Central memory CD8-positive, alpha-beta T cell (primary cell): ENCODE measurements at places on chromosomes 6 and 20.

DNA sequence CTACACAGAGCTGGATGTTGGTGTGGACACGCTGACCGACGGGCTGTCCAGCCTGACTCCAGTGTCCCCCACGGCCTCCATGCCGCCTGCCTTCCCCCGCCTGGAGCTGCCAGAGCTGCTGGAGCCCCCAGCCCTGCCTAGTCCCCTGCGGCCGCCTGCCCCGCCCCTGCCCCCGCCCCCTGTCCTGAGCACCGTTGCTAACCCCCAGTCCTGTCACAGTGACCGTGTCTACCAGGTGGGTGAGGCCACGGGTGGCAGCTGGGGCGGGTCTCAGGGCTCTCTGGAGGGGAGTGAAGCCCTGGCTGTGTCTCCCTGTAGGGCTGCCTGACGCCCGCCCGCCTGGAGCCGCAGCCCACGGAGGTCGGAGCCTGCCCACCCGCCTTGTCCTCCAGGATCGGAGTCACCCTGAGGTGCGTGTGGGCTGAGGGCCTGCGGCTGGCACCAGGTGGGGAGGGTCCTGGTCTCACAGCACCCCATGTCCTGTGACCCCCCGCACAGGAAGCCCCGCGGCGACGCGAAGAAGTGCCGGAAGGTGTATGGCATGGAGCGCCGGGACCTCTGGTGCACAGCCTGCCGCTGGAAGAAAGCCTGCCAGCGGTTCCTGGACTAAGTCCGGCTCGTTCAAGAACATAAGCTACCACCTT, 2.9 kb downstream of the SLC2A4RG start:
- DNase-seq, result no peak

DNA sequence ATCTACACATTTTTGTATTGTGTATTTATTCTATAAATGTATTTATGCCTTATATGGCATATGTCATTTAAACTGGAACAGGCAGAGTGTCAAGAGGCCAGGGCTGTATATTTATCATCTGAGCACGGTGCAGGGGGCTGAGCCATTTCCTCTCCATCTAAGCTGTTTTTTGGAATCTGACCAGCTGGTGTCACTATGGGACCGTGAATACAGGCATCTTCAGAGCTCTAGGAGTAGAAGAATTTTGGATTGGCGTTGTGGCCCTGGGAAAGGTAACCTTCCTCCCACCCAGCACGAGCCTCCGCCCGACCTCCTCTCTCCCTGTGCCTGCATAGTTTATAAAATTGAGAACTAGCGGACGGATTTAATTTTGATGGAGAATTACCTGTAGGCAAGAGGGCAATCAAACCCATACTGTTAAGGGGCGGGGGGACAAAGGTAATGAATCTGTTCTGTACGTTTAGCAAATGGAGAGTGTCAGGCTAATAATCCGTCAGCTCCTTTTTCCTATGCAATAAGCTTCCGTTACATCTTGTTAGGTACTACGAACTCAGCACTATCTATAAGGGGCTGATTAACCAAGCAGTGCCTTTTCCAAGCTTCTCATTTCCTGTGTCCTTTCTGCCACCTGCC, 29.0 kb upstream of the EEF1E1 start:
- no peak for DNase-seq

- DNase-seq, result no peak
Measured at GRCh38 chr6:119612176-119612891, 262.8 kb upstream of the MAN1A1 start.

GRCh38 chr6:53175027-53175426, 26.4 kb upstream of the GCM1 start:
- no peak for DNase-seq

- no peak for DNase-seq
Measured at GRCh38 chr6:82987416-82987815, 78.2 kb downstream of the UBE3D start.

DNA sequence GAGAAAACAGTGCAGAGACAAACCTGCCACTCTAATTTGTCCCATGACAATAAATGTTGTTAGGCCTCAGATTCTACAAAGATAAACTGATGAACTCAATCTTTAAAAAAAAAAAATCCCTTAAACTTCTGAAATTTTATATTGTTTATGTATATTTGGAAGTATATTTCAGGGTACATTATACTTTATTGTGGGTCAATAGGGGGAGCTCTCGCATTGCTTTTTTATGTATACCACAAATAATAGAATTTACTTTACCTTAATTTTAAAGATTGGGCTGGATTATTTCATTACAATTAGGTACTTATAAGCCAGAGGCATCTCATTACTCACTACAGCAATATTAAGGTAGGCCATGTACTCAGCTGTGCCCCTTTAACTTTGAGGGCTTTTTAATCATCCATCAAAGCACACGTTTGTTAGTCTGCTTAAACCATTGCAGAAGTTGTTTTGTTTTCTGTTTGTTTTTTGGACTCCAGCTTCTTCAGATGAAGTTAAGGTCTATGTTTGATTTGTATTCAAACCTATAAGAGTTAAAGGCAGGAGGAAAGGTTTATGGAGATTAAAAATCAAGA, 56.3 kb upstream of the EYA4 start:
- DNase-seq, result no peak

DNA sequence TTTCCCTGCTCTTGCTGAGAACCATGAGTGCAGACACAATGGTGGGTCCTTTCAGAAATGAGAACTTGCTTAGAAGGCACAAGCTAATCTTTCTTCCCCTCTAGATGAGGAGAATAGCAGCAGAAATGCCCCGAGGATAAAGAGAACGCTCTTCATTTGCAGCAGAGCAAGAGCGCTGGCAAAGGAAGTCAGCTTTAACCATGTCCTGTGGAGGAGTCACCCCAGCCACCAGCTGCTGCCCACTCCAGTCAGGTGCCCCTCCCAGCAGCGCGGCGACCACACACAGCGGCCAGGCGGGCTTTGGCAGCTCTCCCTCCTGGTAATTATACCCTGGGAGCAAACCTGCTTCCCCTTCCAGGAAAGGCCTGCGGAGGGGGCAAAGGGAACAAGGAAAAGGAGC, 42.4 kb upstream of the EMILIN3 start:
- DNase-seq, result no peak

GRCh38 chr20:12976720-12977309, 32.0 kb upstream of the SPTLC3 start:
- DNase-seq, result no peak

GRCh38 chr20:60446267-60447111, 488.3 kb downstream of the CDH26 start:
- DNase-seq, result no peak

- DNase-seq, result no peak
Measured at GRCh38 chr6:118876198-118876597, 17.8 kb upstream of the ASF1A start.

GRCh38 chr6:118787724-118788423, 106.1 kb upstream of the ASF1A start:
- no peak for DNase-seq

DNA sequence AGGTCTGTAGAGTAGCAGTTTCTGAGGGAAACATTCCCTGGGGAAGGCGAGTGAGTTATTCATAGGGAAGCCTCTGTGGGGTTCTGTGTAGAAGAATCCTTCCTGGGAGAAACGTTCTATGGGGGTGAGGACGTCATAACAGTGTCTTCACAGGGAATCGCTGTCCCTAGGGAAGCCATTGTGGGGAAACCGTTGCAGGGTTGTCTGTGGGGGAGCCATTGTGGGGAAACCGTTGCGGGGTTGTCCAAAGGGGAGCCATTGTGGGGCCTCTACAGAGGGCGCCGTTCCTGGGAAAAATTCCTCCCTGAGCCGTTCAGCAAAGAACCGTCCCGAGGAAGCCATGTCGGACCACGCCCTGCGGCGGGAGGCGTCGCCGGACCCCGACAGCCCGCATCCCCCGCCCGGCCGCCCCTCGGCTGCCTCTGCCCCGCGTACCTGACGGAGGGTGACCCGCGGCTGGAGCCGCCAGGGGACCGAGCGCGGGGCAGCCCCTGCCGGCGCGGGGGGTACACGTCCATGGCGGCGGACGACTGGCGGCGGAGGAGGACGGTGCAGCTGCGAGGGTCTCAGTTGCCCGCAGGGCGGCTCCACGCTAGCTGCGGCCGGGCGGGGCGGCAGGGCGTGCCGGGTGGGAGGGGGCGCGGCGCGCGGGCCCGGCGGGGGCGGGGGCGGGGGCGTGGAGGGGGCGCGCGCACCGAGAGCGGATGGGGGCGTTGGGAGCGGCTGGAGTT, at the start of gene DNAAF9:
TSS of gene DNAAF9 (minus strand) at position 630 of the 731 bp plus-strand sequence. CDS start at position 518, 112 bp downstream.
- no peak for DNase-seq

GRCh38 chr20:1909097-1909496, 13.9 kb downstream of the SIRPA start:
- no peak for DNase-seq

DNA sequence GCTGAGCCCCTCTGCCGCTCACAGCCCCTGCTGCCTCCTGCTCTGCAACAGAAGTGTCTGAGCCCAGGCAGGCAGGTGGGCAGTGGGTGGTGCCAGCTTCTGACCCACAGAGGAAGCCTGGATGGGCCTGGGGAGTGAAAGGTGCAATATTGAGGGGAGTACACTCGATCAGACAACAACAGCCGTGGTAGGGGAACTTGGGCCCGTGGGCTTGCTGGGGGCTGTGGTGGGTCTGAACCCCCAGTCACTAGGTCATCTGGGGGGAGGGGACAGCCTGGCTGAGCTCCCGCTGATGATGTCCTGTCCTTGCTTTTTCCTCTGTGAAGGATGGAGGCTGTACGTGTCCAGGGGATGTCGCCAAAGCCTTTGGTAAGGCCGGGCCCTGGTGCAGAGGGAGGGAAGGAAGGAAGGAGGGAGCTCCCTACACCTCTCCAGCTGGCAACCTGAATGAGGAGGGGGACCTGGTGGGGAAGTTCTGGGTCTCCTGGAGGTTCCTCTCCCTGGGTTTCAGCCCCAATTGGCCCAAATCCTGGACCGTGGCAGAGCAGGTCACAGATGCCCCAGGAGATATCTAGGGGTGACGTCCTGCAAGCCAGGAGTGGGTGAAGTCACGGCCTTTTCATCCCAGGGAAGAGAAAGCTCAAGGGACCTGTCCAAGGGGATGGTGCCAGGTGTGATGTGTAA, 47.2 kb downstream of the GMPR start:
- DNase-seq, result no peak

DNA sequence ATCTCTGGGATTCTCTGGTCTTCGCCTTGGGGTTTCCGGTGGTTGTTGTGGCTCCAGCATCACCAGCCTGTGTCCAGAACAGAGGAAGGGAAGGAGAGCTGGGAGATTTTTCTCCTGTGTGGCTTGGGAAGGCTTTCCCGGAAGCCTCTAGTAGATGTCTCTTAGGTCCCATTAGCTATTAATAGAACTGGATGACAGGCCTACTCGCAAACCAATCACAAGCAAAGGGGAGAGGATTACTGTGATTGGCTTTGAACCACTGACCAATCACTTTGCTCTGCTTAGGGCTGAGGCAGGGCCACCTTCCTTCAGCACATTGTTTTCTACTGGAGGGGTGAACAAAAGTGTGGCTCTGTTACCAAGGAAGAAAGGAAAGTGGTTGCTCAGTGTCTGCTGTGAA, 203.4 kb upstream of the SULF2 start:
- no peak for DNase-seq

DNA sequence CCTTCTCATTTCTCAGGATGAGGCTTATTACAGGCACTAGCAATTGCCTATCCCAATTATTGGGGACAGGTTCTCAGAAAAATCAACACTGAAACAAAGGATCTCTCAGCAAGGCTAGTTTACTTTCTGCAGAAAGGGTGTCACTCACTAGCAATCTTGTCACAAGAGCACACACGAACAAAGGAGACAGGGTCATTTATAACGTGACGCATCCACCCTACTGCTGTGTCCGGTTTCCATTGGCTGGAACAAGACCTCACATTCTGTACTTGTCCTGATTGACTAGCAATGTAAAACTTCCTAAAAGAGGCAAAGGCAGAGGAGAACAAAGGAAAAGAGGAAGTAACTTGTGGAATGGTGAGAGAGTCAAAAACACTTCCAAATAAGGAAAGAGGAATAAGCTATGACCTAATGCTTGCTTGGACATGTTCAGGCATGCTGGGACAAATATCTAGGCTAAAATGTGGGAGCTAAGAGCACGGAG, 160.2 kb upstream of the STXBP5 start:
- DNase-seq, result no peak

DNA sequence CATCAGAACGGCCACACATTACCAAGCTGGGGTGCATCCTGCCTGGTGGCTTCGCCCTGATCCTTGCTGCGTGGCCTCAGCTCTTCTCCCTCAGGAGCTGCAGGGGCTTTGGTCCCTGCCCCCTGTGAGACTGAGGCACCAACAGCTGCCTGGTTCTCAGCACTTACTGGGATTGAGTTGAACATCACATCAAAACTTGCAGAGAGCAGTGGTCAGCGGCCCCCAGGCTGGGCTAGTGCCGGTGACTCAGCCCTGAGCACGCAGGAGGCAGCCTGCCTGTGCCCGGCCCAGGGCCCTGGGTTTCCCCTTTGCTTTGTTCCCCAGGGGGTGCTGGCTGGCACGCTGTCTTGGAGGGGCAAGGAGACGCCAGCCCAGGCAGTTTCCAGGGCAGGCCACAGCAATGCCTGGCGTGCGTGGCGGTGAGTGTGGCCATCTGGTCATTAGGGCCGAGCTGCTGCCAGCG, 63.3 kb downstream of the DLL1 start:
- DNase-seq, result no peak

GRCh38 chr20:47686545-47686944, 98.7 kb downstream of the SULF2 start:
- DNase-seq, result no peak

DNA sequence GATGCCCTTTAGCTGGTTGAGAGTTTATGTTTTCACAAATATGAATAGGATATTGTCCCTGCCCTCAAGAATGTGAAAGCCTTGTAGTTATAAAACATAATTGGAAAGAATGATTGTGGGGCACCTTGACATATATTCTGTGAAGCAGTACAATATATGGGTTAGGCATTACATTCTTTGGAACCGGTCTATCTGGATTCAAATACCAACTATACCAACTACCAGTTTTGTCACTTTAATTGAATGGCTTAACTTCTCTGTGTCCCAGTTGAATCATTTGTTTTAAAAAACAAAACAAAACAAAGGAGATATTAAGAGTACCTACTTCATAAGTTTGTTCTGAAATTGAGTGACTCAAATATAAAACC, 146.5 kb downstream of the TBC1D32 start:
- no peak for DNase-seq

GRCh38 chr20:4633780-4634179, 87.9 kb upstream of the PRND start:
- no peak for DNase-seq

DNA sequence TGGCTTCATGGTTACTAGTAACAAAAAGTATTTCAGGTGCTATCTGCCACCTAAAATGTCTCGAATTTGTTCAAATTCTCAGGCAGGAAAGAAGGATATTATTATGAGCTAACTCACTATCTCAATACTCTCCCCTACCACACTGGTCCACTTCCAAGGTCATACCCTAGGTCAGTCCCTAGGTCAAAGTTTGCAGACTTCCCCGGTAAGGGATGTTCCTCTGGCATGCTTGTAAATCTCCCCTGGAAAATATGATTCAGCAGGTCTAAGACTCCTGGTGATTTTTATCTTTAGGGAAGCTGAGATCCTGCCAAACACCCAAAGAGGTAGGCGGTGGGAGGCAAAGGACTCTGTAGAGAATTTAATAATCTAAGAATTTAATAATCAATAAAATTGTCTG, 6.7 kb downstream of the AHCY start:
- no peak for DNase-seq

GRCh38 chr20:63680857-63681608, 15.4 kb upstream of the TNFRSF6B start:
- no peak for DNase-seq
